CD4-positive, alpha-beta T cell treated with Interleukin-4 for 1 hour (primary cell): ENCODE measurements at places on chromosomes 6 and 20.
A peak's percentile ranks its signal among the peaks of the same experiment; 100 is the strongest.

DNA sequence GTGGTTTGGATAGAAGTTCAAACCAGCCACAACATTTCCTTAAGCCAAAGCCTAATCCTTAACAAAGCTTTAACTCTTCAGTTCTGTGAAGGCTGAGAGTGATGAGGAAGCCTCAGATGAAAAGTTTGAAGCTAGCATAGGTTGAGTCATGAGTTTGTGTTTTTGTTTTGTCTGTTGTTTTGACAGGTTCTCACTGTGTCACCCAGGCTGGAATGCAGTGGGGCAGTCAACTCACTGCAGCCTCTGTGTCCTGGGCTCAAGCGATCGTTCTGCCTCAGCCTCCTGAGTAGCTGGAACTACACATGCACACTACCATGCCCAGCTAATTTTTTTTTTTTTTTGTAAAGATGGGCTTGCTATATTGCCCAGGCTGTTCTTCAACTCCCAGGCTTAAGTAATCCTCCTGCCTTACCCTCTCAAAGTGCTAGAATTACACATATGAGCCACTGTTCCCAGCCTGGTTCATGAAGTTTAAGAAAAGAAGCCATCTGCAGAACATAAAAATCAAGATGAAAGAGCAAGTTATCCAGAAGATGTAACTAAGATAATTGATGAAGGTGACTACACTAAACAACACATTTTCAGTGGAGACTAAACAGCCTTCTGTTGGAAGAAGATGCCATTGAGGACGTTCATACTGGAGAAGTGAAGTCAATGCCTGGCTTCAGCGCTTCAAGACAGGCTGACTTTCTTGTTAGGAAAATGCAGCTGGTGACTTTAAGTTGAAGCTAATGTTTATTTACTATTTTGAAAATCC lies 96.2 kb downstream of the SMAP1 start:
- DNase-seq, result no peak

DNA sequence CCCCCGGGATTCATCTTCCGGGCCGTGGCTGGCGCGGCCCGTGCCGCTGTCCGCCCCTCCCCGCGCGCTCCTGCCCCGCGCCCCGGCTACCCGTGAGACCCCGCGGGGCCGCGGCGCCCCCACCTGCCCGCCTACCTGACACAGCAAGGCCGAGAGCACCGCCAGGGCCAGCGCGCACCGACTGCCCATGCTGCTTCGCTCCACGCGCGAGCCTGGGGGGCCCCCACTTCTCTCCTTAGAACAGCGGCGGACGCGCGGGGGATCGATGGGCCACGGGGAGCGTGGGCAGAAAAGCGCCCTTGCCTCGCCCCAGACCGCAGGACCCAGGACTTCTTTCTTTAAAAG lies 955 bp downstream of the DLL1 start:
- no peak for DNase-seq

GRCh38 chr6:147700436-147701209 lies 192.1 kb downstream of the SAMD5 start:
- DNase-seq, result no peak

GRCh38 chr20:16007962-16008361 lies 565.3 kb downstream of the KIF16B start:
- no peak for DNase-seq

DNA sequence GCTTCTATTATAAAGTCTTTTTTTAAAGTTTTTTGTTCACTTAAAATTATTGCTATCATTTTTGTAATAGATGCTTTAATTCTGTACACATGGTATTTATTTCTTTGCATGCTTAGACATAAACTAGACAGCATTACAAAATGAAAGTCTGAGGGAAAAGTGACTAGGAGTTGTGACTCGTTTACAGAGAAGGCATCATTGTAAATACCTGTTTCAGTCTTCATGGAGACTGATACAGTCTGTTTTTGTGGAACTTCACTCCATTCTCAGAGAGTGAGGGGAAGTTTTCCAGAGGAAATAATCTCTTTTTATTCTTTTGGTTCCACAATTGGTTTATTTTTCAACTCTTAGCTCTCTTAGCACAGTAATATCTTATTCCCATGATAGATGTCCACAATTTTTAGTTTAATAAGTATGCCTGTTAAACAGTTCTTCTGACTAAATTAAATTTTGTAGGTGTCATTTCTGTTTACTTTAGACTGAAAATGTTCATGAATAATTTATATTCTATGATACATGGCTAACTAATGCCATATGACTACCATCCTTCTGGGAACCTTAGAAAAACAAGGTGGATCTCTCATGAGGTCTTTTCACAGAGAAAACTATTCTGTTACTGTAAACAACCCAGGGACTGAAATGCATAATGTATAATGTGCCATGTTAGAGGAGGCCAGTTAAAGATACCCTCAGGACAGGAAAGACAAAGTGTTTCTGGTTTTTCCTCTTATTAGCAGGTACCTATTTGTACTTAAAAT lies 69.2 kb downstream of the MYO6 start:
- no peak for DNase-seq

DNA sequence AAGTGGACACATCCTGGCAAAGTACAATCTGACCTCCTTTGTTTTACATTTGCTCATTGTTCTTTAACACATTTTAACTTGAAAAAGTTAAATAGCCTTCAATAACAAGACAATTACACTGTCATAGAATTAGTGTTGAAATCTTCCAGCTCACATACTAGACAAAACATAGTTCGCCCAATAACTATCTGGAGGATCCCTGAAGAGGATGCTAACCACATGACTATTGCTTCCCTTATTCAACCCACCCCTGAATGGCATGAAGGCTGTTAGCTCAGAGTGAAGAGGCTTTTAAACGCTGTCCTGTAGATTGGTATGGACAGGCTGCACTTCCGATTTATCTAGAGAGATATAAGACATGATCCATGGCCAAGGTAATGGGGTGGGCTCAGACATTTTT lies 15.0 kb upstream of the DSE start:
- DNase-seq, result no peak

DNA sequence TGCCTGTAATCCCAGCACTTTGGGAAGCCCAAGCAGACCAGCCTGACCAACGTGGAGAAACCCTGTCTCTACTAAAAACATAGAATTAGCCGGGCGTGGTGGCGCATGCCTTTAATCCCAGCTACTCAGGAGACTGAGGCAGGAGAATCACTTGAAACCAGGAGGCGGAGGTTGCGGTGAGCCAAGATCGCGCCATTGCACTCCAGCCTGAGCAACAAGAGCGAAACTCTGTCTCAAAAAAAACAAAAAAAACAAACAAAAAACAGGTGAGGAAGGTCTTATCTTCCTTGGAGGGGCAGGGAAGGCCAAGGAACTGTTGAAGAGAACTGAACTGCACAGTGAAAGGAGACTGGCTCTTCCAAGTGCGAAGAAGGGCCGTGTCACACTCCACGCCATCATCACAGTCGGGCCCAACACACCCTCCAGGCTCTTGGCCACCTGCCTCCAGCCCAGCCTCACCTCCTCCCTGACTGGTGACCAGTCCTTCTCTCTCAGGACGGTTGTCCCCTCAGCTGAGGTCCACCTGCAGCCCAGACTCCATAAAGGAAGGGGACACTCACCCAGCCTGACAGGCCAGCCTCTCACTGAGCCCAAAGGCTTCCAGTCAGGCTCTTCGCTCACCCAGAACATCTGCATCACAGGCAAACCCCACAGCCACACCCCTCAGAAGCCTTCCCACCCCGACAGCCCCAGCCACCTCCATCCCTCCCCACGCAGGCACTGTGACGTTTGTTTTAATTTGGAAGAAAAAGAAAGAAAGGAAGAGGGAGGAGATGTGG lies 4.1 kb downstream of the ZC3H12D start:
- peak; percentile 76 for DNase-seq

DNA sequence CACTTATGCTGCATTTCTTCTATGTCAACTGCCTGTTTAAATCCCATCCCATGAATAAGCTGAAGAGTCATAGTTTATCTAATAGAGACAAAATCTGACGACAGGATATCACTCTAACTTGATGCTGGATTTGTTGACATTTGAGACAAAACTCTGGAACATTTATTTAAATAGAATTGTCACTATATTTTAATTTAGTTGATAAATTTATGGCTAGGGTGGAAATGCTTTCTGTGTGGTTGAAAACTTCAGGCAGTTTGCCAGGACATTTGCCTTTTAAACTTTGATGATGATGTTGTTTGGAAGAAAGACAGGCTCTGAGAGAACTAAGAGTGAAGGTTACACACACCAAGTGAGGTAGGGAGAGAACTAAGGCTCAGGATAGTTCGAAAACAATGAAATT lies 68.1 kb downstream of the GJA1 start:
- DNase-seq, result no peak

DNA sequence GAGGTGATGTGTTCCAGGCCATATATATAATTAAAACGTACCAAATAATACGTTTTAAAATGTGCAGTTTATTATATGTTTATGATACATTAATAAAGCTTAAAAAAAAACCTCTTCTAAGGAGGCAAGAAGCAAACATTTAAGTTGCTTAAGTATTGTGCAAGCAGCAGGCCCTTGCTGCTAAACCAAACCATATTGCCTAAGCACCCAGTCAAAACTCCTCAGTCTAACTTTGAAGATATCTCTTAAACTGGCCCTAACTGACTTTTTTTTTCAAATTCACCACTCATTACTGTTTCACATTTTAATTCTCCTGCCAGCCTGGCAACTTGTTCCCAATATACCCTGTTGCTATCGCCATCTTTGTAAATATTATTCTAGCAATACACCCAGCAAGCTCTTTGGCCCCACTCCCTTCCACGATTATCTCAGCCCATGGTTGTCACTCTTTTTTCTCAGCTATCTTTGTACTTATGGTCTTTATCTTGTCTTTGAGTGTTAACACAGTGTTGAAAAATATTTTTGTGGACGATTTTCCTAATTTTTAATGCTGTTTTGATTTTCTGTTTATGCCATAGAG lies 60.9 kb downstream of the C6orf58 start:
- no peak for DNase-seq

DNA sequence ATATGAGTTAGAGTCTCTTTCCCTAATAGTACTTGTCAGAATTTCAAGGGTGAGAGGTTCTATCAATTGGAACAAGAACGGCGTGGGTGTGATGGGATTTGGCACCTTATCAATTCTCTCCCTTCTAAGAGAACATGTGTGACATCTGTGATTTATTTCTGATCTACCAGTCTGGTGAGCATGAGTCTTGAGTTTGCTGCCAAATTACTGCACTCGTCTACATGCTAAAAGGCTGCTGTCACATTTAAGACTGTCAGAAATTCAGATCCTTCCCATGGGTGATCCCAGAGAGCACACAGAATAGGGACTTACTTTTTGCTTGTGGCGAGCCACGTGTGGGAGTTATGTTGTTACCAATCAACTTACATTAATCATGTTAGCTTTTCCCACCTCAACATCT lies 370.2 kb upstream of the SASH1 start:
- no peak for DNase-seq

- DNase-seq, result no peak
Measured at GRCh38 chr20:64109831-64110391, 2.5 kb upstream of the NPBWR2 start.

GRCh38 chr6:89963391-89963790 lies 69.1 kb downstream of the GJA10 start:
- no peak for DNase-seq

DNA sequence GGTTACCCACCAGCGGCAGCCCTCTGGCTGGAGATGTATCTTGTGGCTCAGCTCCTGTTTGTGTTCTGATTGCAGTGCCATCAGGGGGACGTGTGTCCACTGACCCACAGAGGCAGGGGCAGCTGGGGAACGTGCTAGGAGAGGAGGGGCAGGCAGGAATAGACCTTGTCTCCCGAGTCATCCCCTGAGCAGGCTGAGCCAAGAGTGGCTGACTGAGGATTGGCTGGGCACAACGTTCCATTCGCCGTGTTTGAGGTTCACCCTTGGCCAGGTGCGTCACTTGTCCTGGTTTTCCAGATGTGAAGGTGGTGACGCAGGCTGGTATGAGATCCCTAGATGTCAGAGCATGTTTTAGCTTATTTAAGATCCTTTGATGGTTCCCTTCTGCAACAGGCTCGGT lies 57.7 kb downstream of the ADNP start:
- no peak for DNase-seq

GRCh38 chr6:97864826-97865225 lies 581.8 kb upstream of the MMS22L start:
- DNase-seq, result no peak

GRCh38 chr6:37456816-37457560 lies 24.0 kb downstream of the CMTR1 start:
- DNase-seq, result no peak

DNA sequence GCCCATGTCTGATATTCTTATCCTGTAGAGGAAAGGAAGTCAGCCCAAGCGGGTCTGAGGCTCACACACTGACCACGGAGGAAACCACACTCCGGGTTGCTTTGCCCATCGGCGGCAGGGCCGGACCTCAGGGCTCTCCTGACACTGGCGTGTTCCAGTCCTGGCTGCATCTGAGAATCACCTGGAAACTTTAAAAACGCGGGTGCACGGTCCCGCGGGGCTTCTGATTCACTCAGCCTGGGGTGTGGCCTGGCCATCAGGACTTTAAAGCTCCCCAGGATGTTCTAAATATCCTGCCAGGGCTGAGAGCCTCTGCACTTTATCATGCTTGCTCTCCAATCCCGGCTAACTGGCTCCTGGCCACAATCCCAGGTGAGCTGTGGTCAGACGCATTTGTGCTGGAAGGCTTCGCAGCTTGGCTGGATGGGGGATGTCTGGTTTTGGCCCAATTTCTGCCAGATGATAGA lies 47.7 kb upstream of the DACT2 start:
- no peak for DNase-seq

DNA sequence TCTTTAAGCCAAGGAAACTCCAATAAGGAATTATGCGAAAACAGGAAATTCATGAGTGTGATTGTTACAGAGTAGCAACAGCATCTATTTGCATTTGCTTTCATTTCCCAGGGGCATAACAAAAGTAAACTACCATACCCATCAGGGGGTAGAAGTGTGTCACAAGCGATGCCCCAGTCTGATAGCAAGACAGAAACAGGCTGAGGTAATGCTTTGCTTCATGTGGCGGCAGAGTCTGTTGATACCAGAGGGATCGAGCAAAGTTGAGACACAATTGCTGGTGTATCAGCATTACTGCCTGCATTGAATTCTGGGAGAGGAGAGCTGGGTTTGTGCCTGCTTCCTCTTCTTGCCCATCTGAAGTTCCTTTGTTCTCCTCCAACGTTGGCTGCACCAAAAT lies 51.2 kb upstream of the LYRM2 start:
- DNase-seq, result no peak

- DNase-seq, result no peak
Measured at GRCh38 chr6:144162977-144163376, 12.7 kb downstream of the STX11 start.

DNA sequence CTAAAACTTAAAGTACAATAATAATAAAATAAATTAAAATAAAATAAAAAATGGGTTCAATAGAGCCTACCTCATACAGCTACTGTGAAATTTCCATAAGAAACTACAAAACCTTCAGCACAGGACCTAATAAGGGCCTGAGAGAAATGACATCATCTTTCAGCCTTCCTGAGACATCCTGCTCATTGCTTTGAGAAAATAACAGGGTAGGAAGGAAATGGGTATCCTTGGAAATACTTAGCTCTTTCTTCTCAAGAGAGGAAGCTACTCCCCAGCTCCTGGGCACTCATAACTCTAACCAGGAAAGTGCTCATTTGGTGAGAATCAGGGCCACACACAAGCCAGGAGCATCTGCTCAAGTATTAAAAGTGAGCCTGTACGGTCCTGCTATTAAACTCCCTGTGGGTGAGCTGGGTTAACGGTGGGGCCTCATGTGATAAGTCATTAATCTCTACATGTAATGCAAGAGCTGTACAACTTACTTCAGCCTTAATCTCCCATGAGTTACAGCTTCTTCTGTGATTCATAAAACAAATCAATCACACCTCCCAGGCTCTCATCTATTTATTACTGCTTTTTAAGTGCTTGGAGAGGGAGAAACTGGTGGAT lies 141.4 kb downstream of the MAFB start:
- DNase-seq, result no peak
